ENCODE measurements at places on chromosomes 13 and 19.

DNA sequence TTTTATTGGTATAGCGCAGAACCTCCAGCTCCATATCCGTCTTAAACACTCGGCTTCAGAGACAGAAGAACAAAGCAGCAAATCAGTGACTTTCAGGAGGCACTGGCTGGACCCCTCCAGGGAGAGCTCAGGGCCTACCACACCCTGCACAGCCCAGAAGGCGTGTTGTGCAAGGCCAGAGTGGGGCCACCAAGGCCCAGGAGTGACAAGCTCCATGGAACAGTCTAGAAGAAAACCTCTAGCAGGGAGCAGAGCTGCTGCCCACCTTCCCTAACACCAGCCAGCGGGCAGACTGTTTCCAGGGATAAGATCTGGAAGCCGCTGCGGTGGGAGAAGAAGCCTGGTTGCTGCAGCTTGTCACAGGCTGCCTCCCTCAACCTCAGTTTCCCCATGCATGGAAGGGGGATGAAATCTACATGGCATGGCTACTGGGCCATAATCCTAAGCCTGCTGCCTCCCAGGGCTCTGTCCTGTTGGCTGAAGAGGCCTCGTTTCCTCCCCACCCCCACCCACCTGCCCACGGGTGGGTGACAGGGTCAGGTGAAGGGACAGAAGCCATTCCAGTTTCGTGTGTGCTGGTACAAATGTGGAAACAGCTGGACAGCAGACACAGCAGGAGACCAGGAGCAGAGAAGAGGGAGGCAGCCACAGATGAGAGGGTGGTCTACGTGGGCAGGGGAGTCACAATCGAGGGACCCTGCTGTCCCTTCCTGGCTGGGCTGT lies 57.4 kb downstream of the PEPD start:
- DNase-seq, result no peak

DNA sequence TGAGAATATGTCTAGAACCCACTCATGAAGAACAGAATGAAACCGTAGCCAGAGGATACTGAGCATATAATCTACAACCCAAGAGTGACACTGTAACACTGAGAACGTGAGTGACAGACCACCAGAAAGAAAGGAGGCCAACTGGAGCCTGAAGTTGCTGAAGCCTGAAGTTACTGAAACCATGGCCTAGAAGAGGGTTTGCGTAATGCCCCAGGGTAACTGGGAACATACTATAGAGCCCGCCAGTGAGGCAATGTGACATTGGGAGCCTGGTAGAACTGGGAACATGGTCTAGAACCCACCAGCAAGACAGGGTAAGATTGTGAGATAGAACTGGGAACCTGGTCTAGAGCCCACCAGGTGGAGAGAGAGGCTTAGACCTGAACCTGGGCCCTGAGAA lies 15.5 kb upstream of the TNFSF14 start:
- no peak for DNase-seq

GRCh38 chr13:41408746-41409145 lies 48.6 kb upstream of the RGCC start:
- DNase-seq, result no peak

DNA sequence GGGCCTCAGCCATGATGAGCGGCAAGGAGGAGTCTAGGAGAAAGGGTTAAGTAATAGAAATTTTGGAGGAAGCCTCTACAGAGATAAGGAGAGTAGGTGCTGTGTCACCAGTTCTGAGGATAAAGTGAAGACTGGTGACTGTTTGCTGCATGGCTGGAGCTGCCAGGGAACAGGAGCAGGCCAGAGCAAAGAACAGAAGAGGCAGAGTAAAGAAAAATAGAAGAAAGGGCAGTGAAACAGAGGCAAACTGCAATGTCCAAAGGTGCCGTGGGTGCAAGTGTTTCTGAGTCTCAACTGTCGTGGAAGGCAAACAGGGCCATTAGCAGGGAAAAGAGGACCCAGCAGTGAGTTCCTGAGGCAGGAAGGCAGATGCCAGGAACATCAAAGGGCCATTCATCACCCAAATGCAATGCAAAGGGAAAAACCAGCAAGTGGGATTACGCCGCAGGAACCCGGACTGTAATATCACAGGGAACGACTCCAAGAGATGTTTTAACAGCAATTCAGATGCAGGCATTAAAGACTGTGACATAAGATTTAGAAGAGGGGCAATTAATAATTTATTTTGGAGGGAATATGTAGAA lies 318.3 kb downstream of the FOXO1 start:
- DNase-seq, result peak; percentile 64

GRCh38 chr19:46291829-46292228 lies 5.0 kb upstream of the HIF3A start:
- DNase-seq, result no peak

GRCh38 chr19:39183104-39183503 lies 13.7 kb upstream of the NCCRP1 start:
- DNase-seq, result no peak
